Retina (tissue), 1 donor: ENCODE measurements at places on chromosomes 7 and 10.

- DNase-seq, result no peak
Observed at GRCh38 chr10:121910673-121911420, 17.0 kb downstream of the ATE1 start.

DNA sequence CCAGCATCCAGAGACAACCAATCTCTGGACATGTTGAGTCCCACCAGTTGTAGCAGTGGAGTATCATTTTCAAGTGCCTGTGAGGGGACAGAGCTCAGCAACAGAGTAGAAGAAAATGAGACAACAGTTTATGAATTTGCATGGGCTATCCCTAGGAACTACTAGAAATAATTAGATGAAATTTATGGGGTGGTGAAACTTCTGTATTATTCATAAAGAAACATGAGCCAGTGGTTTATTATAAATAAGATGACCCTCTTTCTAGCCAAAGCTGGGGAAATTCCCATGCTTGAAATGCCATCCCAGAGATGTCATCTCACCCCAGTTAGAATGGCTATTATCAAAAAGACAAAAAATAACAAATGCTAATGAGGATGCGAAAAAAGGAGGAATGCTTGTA lies 55.1 kb upstream of the ITGB8 start:
- no peak for DNase-seq

GRCh38 chr7:50826371-50827172 lies 43.9 kb upstream of the GRB10 start:
- no peak for DNase-seq

- DNase-seq, result no peak
Observed at GRCh38 chr10:76336213-76336963, 905.0 kb downstream of the LRMDA start.

- no peak for DNase-seq
Observed at GRCh38 chr7:50497968-50498367, 47.8 kb upstream of the FIGNL1 start.

DNA sequence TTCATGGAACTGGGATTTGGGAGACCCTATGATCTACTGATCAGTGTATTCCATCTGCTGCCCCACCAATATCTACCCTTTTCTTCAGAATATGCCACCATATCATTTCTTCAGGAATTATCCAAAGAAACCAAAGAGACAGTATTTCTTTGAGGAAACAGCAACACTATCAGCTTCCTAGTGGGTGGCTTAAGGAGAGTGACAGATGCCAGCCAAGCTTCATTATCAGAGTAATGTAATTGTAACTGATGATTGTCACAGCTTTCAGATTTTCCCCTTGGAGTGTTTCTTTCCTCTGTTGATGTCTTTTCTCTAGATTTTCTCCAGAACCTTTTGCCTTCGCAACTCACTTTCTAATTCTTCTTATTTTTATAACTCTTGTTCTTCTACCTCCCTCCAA lies 934.4 kb upstream of the LRRN3 start:
- DNase-seq, result no peak

- DNase-seq, result no peak
Observed at GRCh38 chr7:16739863-16740622, 13.5 kb upstream of the TSPAN13 start.

- no peak for DNase-seq
Observed at GRCh38 chr10:48899781-48900180, 39.9 kb downstream of the LRRC18 start.

GRCh38 chr7:156158693-156159092 lies 346.4 kb upstream of the SHH start:
- DNase-seq, result no peak

DNA sequence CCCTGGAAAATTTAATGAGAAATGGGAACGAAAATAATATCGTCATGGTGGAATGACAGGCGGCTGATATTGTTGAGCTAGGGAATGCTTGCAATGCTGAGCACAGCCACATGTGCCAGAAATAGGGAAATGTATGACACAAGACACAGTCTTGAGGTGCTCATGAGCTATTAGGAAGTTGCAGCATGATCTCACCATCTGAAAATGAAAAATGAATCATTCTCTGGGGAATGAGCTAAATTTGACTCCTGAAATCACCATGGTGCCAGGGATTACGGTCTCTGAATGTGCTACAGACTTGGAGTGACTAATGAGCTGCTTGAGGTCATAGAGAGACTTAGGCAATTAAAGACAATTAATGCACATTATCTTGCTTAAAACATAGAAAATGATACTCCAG lies 845.0 kb downstream of the CNTNAP2 start:
- no peak for DNase-seq

- DNase-seq, result no peak
Observed at GRCh38 chr10:23499372-23500132, 60.7 kb downstream of the OTUD1 start.

GRCh38 chr10:119270762-119271366 lies 63.5 kb downstream of the GRK5 start:
- no peak for DNase-seq

DNA sequence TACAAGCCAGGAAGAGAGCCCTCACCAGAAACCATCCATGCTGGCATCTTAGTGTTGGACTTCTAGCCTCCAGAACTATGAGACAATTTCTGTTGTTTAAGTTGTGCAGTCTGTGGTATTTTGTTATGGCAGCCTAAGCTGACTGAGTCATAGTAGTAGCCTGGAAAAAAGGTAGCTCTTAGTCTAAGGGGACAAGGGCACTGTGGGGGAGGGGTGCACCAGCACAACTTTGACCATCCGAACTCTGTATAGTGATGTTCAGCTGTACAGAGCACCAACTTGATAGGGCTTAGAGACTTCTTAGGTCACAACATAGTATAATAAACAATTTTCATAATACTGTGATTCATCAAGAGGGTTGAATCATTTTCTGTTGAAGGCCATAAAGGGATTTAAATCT lies 14.3 kb downstream of the EIF4EBP2 start:
- DNase-seq, result no peak

DNA sequence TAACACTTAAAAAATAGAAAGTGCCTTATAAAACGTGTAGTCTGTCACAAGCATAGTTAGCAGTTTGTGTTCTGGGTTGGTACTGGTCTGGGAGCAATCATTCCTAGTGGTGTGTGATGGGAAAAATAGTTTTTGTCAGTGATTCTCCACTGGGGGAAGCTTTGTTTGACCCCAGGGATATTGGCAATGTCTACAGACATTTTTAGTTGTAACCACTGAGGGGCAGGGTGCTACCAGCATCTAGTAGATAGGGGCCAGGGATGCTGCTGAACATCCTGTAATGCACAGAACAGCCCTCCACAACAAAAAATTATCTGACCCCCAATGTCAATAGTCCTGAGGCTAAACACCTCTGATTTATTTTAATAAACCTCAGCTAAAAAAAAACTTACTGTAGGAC lies 51.6 kb upstream of the CREB5 start:
- DNase-seq, result no peak

DNA sequence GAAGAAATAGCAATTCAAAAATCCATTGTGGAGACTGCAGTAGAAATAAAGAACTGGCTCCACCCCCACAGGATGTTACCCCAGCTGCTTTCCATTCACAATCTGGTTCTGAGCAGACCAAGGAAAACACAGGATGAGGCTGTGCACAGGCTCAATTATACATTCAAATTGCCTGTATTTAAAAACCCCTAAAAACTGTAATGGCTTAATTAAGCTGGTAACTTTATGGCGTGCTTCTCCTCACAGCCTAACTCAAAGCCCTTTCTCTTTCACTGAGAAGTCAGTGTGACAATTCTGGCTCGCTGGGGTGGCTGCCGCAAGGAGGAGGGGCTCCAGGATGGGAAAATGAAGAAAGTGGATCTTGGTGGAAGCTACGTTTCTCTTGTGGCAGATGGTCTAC lies 1191.1 kb downstream of the SORCS1 start:
- DNase-seq, result peak; percentile 49

- DNase-seq, result no peak
Observed at GRCh38 chr10:95121904-95122303, 52.6 kb upstream of the CYP2C8 start.

DNA sequence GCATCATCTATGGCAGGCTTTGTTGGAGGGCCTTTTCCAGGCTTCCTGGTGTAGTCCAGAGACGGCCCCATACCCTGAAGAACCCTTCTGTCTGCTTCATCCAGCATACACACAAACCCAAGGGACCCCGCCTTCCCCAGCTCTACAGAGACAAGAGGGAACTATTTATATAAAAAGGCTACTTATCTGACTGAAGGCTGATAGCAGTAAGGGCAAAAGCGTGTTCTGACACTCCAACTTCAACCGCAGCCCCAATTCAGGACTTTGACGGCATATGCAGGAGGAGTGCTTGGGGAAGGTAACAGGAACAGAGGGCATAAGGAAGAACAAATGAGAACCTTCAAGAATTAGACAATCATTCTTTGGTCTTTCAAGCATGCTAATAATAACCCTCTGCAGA lies 21.0 kb downstream of the GNA12 start:
- DNase-seq, result no peak

- DNase-seq, result peak; percentile 88
Observed at GRCh38 chr10:43407576-43408330, 1.2 kb downstream of the HNRNPF start.

- DNase-seq, result peak; percentile 44
Observed at GRCh38 chr10:119375574-119376272, 166.8 kb downstream of the RGS10 start.

GRCh38 chr10:44369854-44370253 lies 15.0 kb downstream of the CXCL12 start:
- no peak for DNase-seq

DNA sequence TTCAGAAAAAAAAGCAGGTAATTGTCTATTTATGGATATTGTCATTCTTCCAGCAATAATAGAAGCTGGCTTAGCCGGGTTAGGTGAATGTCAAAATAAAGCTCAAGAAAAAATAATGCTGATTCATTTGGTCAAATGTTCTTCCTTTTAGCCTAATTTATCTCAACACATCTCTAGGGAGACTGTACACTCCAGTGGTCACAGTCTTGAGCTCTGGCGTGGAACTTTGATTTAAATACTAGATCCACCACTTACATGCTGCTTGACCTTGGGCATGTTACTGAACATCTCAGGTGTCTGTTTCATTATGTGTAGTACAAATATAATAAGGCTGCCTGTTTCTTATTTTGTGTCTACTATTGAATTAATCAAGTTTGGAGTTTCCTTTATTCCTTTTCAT lies 22.0 kb downstream of the PRTFDC1 start:
- no peak for DNase-seq

DNA sequence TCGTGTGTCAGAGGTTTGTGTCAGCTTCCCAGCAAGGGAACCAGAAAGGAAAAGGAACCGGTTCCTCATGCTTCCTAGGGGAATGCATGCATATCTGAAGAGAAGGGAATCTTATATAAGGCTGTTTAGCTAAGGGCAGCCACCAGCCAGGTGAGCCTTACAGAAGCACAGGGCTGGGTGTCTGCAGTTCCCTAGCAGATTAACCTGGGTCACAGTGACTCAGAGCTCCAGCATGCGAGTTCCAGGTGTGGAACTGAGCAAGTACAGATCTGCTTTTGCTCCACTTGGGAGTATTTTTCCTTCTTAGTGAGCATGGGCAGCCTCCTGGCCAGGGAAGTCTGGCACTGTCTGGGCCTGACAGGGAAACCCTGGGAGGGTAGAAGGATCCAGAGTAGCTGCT lies 957 bp upstream of the ANKRD2 start:
- DNase-seq, result no peak

GRCh38 chr10:25436431-25436830 lies 261.6 kb downstream of the GPR158 start:
- DNase-seq, result no peak

DNA sequence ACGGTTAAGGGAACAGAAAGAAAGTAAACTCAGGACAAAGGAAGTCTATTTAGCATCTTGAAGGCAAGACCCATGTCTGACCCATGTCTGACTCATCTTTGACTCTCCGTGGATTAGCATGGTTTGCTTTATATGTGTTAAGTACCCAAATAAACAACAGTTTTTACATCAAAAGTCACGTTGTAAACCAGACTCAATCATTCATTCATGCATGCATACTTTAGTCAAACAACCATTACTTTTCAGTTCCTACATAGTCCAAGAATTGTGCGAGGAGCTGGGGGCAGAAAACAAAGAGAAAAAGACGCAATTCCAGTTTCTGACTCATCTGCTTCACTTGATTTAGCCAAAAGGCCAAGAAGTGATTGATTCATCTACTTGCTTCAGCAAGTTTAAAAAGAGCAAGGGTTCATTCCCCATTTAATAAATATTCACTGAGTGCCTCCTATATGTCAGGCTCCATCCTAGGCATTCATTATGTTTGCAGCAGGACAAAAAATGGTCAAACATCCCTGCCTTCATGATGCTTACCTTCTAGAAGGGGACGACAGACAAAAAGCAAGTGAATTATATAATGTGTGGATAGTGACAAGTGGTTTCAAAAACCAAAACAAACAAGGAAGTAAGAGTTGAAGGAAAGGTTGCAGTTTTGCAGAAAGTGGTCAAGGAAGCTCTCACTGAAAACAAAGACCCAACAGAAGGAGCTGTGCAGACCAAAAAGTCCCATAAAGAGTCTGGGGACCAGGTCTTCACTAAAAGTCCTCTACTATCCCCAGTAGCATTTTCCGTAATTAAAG lies 116.2 kb downstream of the FAM107B start:
- no peak for DNase-seq

GRCh38 chr7:42618651-42619360 lies 293.1 kb downstream of the C7orf25 start:
- DNase-seq, result no peak

DNA sequence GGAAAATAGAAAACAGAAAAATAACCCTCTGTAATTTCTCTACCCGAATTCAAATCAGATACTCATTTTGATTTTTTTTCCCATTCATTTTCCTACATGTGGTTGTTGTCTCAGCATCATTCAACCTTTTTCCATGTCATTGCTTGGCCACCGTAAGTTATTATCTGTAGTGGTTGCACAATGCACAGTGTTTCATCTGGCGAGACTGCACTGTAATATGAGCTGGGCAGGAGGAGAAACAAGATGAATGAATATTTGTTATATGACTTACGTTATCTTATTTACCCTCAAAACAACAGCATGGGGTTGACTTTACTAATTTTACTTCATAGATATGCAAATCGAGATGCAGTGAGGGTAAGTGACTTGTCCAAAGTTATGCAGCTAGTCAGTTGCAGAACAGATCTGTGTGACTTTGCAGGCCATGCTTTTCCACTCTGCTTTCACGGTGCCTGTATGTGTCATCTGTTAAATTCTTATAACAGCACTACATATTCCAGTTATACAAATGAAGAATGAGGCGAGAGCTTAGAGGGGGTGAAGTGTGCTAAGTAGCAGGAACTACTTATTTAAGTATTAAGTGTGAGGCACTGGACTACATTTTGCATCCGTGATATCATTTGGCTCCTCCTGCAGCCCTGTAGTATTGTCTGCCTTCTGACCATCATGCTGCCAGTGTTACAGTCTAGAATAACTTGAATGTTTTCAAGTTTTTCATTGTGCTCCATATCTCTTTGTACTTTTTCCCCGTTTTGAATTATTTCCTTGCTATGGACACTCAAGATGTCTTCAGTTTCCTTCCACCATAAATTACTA lies 56.7 kb downstream of the ZMYND11 start:
- DNase-seq, result no peak

DNA sequence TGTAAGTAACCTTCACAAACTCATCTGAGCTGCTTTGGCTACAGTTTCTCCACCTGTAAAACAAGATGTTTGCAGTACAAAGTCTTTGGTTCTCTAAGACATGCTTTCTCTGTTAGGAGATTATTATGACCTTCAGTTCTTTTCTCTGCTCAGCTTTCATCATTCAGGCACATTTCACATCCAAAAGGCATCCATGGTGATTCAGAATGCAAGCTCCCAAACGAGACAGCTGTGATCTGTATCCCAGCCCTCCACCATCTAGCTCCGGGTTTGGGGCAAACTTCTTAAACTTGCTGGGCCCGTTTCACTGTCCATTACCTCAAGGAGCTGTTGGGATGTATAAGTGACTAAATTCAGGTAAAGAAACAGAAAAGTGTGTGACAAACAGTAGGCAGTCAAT lies 95.8 kb upstream of the COL1A2 start:
- no peak for DNase-seq
